Tongue (tissue), 3 donors: ENCODE measurements at places on chromosomes 13 and 19. TPM values are rescaled to one million over a fixed set of nuclear protein-coding genes. Genes with fewer than 3 reads are reported as not detected.

DNA sequence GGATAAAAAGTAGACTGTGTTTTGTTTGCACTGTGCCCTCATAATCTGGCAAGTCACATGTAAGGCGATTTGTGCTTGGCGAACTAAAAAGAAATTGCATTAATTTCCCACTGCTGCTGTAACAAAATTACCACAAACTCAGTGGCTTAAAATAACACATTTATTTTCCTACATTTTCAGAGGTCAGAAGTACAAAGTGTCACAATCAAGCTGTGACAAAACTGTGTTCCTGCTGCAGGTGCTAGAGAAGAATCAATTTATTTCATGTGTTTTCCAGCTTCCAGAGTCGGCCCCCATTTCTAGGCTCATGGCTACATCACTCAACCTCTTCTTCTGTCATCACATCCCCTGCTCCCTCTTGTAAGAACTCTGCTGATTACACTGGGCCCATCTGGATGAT is 158.6 kb upstream of the UFM1 start:
- DNase-seq, result no peak

- no peak for DNase-seq
These were observed 76.8 kb upstream of the CACNA1A start for GRCh38 chr19:13583114-13583513.

The CYP2B6 gene
- not detected for total RNA-seq

The MISP gene
- 2.9 TPM for total RNA-seq

The PPM1N gene
- total RNA-seq, result 1.4 TPM

The PSG7 gene
- not detected for total RNA-seq

The ZNF208 gene
- 8.8 TPM for total RNA-seq
